ENCODE measurements at places on chromosomes 3 and 15. TPM values are rescaled to one million over a fixed set of nuclear protein-coding genes. Genes with fewer than 3 reads are reported as not detected.

- peak; percentile 22 for DNase-seq
Measured at GRCh38 chr3:128549283-128550112, 56.5 kb upstream of the GATA2 start.

DNA sequence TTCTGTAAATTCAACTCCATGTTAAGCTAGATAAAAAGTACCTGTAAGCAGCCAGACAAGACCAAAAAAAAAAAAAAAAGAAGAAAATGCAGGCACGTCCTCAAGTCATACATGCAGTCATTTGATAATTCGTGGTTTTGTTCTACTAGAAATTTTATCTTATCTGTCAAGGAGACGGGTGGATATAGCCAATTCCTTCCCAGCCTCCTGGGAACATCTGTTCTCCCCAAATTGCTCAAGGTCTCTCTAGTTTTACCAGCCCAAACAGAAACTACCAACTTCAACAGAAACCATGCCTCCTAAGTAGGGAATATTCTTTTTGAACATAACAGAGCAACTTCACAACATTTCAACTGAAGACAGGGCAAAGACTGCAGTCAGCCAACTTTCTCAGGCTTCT is 19.5 kb downstream of the RYK start:
- DNase-seq: no peak

DNA sequence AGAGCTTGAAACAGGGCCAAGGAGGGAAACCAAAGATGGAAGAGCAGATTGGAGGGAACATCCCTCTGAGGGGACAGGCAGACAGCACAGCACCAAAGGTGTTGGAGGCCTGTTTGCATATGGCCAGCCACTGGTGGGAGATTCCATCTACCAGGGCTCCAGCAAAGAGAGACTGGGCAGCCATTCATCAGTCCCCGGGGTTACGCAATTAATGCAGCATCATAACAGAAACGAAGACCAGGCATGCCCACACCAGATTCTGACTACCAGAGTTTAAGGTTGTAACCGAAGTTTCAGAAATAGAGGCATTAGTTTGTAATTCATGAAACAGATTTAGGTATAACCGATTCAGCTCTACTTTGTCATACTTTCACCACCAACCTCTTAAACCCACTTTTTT is 58.1 kb downstream of the COL8A1 start:
- DNase-seq: no peak

GRCh38 chr15:62599791-62600777 is 435.0 kb upstream of the C2CD4B start:
- no peak for DNase-seq

GRCh38 chr3:76679541-76679940 is 360.4 kb upstream of the ROBO2 start:
- peak; percentile 46 for DNase-seq

- DNase-seq: no peak
Measured at GRCh38 chr3:134654031-134654430, 3.2 kb upstream of the KY start.

DNA sequence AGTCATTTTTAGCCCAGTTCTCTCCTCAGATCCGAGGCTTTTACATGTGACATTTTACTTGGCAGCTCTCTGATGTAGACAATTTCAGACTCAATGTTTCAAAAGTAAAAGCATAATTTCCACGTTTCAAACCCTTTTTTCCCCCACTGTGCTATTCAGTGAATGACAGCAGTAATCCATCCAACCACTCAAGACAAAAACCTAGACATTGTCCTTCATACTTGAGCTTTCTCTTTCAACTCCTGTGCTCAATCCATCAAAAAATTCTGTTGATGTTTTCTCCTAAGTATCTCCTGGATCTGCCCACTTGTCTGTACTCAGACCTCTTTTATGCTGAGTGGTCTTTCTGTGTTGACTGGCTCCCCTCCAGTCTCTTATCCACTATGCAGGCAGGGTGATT is 214.7 kb downstream of the CHL1 start:
- DNase-seq: no peak

DNA sequence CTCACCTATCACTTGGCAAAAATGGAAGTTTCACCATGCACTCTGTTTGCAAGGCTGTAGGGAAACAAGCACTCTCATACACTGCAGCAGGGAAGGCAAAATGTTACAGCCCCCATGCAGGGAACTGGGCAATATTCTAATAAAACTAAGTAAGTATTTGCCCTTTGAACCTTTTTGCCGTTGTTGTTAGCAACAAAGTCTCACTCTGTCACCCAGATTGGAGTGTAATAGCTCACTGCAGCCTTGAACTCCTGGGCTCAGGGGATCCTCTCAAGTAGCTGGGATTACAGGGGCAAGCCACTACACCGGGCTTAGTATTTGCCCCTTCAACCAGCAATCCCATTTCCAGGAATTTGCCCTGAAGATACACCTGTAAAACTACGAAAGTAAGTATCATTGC is 122.5 kb downstream of the TBC1D5 start:
- no peak for DNase-seq

GRCh38 chr3:30034246-30034991 is 572.0 kb upstream of the TGFBR2 start:
- peak; percentile 97 for DNase-seq

- DNase-seq: no peak
Measured at GRCh38 chr15:99253381-99254090, 2.3 kb downstream of the LRRC28 start.

- DNase-seq: peak; percentile 51
Measured at GRCh38 chr15:63041974-63042876, at the start of gene TPM1. Gene TPM1, plus strand, starts transcription at chr15:63042747. Its CDS starts 83 bp downstream, at chr15:63042830.

GRCh38 chr3:63934041-63934866 is 22.1 kb upstream of the SCAANT1 start:
- DNase-seq: no peak

DNA sequence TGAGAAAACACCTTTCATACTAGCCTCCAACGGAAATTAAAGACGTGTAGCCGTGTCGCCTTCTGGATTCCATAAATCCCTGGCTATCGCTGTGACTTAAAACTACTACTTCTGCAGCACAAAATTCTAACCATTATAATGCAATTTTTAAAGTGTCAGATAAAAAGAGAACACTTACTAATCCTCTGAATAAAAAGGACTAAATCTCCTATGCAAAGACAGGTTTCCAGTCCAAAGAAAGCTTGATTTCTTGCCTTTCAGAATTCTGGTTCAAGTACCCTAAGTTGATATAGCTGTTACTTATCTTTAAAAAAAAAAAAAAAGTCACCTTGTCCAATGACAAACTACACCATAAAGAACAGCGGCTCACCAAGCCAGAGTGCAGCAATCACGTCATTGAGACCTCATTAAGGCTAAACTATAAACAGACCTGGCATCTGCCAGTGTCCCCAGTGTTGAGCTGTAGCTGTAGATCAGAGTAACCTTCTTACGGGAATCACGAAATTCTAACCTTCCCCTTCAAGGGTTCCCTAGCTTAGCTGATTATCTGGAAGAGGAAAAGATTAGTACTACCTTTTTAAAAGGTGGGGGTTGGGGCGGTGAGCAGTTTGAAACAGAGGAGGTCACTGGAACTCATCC is 2.2 kb downstream of the ABCC5 start:
- DNase-seq: no peak

DNA sequence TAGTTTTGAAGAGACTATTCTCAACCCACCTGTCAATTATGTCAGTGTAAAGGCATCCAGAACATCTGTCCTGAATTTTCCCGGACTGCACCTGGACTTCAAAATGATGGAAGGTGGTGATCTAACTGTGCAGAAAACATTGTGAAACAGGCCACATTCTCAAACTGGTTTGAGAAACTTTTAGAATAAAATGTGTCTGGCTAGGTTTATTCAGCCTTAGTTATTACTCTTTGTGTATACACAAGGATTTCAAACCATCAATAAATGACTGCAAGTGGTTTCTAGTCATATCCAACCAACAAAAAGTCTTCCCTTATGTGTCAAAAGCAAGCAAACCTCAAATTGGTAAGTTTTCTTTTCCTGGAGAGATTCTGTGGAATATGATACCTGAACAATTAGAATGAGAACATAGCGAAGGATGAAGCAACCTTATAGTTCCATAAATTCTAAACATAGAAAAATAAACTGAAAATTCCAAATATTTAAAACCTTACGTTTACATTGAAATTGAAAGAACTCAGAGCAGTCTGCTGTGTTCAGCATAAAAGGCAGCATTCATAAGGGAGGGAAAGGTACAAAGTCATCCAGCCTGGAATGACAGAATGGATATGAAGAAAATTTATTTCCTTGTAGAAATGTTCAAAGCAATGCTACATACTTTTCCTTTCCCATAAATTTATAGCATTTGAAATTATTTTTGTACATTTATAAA is 306.6 kb upstream of the TGFBR2 start:
- DNase-seq: no peak

- DNase-seq: no peak
Measured at GRCh38 chr15:57495554-57496165, 96.0 kb upstream of the MYZAP start.

- DNase-seq: peak; percentile 63
Measured at GRCh38 chr3:185711255-185711870, 113.5 kb downstream of the IGF2BP2 start.

GRCh38 chr15:67051088-67052045 is 14.0 kb upstream of the SMAD3 start:
- no peak for DNase-seq

DNA sequence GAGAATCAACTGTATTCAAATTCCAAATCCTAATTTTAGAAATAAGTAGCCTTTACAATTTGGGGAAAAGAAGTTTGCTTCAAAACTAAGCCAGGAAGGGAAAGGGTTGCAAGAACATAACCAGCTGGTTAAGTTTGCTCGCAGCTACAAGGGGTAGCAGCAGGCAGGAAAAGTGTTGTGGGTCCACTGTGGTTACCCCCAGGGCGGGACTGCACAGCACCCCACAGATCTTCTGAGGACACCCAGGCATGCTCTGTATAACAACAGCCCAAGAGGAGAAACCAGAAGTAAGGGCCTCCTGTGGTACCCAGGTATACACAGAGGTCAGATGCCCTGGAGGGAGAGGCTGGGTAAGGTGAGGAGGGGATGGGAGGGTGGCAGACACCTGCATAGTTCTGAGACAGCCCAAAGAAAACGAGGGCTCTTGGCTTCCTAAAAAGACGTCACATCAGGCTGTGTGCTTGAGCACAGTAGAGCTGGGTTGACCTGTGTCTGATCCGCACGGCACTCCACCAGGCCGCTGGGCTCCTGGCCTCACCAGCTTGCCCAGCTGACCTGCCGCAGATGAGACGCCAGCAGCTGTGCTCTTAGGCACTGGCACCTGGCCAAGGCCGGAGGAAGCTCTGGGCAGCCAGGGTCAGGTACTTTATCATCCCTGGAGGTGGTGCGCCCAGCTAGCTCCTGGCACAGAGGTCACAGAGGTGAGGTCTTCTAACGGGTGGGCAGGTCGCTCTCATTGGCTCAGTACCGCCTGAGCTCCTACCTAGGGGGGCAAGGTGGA is 81.8 kb upstream of the SNRPA1 start:
- DNase-seq: no peak

GRCh38 chr3:144687862-144688261 is 716.2 kb downstream of the DIPK2A start:
- DNase-seq: no peak

DNA sequence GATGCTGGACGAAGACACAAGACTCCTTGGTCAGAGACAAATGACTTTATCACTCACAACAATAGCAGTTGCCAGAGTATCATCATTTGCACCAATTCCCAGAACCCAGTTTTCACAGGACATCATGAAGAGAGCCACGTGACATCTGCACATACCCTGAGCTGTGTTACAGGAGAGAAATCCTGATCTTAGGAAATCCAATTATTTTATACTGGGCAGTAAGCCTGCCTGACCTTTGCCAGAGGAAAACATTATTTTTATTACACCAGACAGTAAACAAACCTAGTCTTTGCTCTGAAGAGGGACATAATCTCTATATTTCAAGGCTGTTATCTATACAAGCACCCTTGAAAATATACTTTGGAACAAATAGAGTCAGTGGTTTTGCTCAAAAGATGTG is 77.4 kb downstream of the ZBBX start:
- no peak for DNase-seq

DNA sequence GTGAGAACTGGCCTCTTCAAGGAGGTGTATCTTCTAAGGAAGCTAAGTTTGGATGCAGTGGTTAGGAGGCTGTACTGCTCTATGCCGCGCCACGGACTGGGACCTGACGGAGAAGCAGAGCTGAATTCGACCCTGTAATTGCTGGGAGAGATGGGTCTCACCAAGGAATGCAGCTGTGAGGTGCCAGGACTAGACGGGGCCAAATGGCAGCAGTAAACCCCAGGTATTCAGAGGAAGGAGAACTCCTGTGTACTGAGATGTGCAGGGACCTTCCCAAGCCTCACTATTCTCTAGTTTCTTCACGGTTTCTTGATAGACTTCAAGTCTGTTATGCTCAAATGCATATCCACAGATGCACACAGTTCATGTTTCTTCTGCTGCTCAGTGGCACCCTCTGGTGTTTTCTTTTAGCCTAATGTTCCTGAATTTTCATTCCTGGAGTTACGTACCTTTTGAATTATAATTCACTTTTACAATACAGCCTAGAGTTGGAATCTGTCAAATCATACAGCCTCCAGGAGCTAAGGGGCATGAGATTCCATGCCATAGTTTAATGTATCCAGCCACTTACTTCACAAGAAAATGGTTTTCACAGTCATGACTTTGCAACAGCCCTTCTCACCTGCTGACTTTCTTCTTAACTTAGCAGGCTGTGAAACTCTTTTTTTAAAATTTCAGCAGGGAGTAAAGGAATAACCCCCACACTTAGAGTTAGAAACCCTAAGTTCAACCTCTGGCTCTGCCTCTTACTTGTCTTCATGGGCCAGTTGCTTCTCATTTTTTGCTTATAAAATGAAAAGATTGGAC is 61.8 kb downstream of the GLDN start:
- peak; percentile 62 for DNase-seq

DNA sequence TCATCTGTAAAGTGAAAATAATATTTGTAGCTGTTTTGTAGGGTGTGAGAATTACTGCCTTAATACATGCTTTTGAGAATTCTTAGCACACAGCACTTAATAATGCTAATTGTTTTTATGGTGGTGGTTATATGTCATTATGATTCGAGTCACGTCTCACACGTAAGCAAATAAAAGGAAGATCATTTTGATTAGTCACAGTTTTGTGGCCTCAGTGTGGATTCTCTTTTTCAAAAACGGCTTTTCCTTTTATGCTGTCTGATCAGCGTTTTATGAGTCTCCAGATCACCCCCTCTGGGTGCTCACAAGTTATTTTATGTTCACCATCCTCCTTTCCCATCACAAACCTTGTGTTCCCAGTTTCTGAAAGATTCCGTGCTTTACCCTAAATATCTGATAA is 255.6 kb upstream of the CNTN4 start:
- DNase-seq: peak; percentile 54

The PLD1 gene
- total RNA-seq: 4.6 TPM

The ACAN gene
- total RNA-seq: not detected

The LRTM1 gene
- total RNA-seq: not detected

The SLC35A5 gene
- total RNA-seq: 20.4 TPM

The CAMK1 gene
- 28.0 TPM for total RNA-seq

The DCUN1D1 gene
- total RNA-seq: 75.3 TPM

The MAP1A gene
- 83.8 TPM for total RNA-seq

The ASB14 gene
- total RNA-seq: not detected

The SLC9A9 gene
- total RNA-seq: 1.4 TPM

The POC1A gene
- total RNA-seq: 16.1 TPM

The LAMB2 gene
- total RNA-seq: 57.3 TPM

The INSYN1 gene
- 2.0 TPM for total RNA-seq

The KLHL24 gene
- total RNA-seq: 10.2 TPM

The CASR gene
- total RNA-seq: not detected

The TRPC1 gene
- 1.3 TPM for total RNA-seq

The LRRIQ4 gene
- 0.15 TPM for total RNA-seq
